Caudate nucleus (tissue), 63 donors: ENCODE measurements at places on chromosomes 12 and 14.

GRCh38 chr12:5511644-5512600, 80.0 kb downstream of the NTF3 start:
- no peak for DNase-seq

DNA sequence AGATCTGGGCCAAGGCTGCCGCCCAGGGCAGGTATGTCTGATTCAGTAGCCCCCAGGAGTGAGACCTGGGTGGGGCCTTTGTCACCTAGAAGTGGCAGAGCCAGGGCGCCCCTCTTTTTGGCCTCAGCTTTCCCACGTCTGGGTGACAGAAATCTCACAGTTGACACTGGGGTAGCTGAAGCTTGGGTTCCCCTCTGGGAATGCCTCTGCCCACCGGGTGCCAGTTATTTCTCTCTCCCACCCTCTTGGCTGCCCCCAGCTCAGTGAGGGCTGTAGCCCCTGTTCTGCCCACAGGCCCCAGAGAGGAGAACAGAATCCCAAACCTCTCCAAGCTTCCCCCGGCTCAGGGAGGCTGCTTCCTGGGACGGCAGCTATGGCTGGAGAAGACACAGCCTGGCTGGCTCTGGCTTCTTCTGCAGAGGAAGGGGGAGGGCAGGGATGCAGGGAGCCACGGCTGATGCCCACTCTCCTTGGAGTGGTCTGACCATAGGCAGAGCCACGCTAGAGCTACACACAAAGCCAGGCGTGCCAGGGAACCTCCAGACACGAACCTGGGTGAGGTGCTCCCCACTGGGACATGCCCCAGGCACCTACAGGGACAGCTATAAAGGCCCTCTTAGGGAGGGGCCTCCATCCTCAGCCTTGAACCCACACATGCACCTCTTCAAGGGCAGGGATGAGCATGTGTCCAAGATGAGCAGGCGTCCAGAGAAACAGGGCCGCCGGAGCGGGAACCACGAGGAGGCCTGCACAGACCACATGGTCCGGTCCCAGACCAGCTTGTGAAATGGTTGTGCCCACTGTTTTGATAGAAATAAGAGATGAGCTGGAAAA, 51.7 kb downstream of the BEGAIN start:
- DNase-seq, result no peak

GRCh38 chr12:91367234-91367849, 184.7 kb upstream of the DCN start:
- no peak for DNase-seq

DNA sequence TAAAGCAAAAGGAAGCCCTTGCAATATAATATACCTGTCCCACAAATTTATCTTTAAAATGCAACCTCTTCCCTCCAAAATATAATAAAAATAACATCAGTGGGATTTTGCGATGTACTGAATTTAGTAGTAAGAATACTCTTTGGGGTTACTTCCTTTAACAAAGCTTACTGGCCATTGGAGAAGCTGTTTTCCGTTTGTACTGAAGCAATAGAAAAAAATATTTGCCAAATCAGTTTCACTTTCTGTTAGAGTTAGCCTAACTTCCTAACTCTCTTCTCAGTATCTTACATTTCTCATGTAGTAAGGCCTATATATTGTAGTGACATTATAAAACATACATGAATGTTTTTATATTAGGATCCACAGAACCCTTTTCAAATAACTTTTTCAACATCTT, 3.7 kb downstream of the MAX start:
- no peak for DNase-seq

GRCh38 chr12:108135627-108136026, 6.5 kb downstream of the WSCD2 start:
- no peak for DNase-seq

DNA sequence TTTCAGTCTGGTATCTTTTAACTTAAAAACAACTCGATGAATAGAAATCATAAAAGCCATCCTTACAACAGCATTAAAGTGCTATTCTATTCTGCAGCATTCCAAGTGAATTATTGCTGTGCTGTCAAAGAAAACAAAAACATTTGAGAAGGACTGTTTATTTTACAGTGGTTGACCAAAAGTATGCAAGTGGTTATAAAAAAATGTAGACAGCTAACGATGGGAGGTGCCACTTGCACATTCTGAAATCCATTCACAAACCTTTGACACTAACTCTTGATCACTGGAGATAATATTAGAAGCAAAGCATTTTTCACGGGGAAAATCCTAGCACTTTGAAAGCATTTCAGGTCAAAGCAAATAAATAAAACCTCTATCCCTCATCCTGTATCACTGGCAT, 55.6 kb downstream of the HMGA2 start:
- no peak for DNase-seq

- peak; percentile 22 for DNase-seq
Observed at GRCh38 chr14:67622675-67623074, 3.0 kb downstream of the ARG2 start.

GRCh38 chr12:41784957-41785356, 359.7 kb downstream of the GXYLT1 start:
- DNase-seq, result no peak

DNA sequence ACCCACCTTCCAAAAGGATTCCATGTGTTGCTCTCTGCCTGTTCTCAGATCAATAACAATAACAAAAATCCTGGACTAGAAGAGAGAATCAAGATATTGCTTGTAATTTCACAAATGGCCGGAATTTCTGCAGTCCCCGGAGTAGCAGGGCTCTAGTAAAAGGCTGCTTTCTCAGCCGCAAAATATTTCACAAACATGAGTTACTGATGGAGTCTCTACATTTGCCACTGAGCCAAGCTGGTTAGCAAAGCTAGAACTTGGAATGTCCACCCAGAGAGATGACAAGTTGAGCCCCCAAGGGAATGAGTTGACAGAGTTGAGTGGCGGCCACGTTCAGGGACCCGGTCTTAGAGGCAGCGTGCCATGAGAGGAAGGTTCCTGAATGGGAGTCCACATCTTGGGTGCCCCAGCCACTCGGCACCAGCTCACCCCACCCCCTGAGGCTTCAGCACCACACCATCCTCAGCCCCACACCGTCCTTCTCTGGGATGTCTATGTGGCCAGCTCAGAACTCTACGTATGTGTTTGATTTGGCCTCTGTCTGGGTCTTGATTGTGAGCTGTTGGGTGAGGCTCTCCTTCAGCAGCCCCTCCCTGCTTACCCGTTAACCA, 15.9 kb downstream of the FBLN5 start:
- DNase-seq, result no peak

GRCh38 chr14:36383767-36384431, 63.5 kb upstream of the MBIP start:
- DNase-seq, result no peak

DNA sequence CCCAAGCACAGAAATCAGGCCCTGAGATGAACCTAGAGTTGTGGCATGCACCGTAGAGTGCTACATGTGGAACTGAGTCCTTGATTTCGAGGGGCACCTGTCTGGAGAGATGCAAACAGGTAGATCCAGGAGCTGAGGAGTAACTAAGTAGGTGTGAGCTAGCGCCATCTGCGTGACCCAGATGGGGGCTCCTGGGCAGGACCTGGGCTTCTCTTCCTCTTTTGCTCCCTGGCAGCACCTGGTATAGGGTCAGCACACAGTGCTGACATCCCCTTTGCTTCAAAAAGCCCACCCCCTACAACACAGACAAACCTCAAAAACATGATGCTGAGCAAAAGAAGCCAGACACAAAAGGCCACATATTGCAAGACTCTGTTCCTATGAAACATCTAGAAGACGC, 65.8 kb downstream of the PITPNM2 start:
- DNase-seq, result no peak

- no peak for DNase-seq
Observed at GRCh38 chr12:92729773-92730305, 27.1 kb downstream of the PLEKHG7 start.

DNA sequence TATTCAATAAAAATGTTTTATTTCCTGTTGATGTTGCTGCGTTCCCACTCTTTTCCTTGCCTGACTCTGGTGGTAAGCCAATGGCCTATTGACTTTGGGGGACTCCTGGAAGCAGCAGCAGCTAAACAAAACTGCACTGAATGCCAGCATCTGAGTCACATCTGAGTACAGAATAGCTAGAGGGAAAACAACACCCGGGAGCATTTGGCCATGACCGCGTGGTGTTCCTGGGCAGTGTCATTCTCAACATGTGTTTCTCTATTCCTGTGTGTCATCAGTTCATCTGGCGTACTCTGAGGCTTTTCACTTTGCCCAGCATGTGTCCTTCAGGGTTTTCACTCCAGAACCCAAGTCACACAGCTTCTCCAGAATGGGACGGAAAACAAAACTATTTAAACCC, 238.8 kb downstream of the PAWR start:
- DNase-seq, result no peak

- no peak for DNase-seq
Observed at GRCh38 chr14:93764211-93764659, 24.1 kb downstream of the PRIMA1 start.

DNA sequence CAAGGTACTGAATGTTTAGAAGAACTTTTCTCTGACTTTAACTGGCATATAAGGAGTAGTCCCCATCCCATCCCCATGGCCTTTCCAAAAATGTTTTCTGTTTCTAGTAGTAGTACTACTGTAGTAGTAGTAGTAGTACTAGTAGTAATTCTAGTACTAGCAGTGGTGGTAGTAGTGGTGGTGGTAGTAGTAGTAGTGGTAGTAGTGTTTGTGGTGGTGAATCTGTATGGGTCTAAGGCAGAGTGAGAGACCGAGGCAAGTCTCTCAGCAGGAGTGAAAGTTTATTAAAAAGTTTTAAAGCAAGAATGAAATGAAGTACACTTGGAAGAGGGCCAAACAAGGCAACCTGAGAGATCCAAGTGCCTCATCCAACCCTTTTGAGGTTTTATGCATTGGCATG, 58.6 kb downstream of the FOXN4 start:
- DNase-seq, result no peak

DNA sequence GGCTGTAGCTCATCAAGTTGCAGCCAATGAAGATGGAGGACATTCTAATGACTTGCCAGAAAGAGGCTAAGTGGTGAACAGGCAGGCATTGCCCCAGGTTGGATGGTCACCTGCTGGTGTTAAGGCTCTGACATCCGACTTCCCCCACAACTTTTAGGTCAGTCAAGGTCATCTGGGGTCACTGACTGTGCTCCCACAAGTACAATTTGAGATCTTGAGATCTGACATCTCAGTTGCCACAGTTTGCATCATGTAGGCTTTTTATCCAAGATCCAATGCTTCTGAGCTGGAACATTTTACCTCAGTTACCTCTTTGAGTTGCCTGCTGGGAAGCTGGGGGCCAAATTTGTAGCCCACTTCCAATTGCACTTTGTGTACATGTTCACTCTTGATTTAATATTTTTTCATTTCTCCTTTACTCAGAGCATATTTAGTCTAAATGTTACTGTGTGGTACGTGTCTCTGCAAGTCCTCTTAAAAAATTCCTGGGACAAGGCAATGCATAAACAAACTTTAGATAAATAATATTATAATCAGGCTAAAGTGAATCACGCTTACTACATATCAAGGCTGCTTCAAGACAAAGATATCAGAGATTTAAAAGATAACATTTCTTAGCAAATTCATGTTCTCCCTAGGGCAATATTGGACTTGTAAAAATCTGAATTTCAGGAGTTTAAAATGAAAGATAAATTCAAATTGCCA, 61.4 kb downstream of the SEL1L start:
- no peak for DNase-seq

DNA sequence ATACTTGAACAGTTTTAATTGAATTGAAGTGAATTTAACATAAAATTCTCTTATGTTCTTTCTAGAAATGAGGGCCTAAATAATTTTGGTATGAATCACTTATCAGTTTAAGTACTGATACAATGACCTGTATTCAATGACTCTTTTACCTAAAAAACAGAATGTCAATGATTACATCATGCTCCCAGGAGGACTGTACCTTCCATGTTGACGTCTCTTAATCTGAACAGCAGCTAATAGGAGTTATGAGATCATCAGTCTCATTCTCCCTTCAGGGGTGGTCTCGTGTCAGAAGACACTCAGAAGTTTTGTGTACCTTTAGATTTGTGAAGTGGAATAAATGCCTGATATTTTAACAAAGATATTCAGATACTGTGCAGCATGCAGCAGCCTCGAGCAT, 206.3 kb downstream of the CNTN1 start:
- no peak for DNase-seq

DNA sequence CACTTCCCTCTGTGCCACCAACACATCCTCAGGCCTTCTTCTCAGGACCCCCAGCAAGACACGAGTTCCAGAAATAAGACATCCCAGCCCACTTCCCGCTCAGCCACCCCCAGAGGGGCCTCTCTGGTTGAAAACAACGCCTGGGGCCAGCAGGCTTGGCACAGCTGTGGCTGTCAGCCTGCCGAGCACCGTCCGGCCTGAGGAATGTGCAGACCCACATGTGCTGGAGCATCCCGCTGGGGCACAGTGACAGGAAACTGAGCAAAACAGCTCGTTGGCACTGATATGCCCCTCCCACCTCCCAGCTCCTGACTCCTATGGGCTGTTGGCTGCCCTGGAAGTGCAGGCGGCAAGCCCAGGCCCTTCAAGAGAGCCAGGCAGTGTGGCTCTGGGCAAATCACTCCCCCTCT, 1.4 kb downstream of the SYNE3 start:
- no peak for DNase-seq

GRCh38 chr14:78608998-78609787, 439.0 kb downstream of the NRXN3 start:
- DNase-seq, result no peak

GRCh38 chr14:24700511-24700910, 66.5 kb upstream of the GZMB start:
- no peak for DNase-seq

DNA sequence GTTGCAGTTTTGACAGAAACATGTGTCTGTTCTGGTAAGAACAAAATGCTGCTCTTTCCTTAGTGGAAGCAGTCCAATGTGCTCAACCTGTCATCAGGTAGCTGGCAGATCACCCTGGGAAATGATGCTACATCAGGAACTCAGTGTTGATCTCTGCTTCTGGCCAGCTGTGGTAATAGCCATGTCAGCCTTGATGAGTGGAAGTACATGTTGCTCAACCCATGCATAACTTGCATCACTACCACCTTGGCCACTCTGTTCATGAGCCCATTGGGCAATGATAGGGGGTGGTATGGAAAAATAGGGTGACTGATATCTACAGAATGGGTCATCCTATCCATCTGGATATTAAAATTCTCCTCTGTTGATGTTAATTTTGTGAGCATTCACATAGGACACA, 411.0 kb downstream of the C12orf50 start:
- DNase-seq, result no peak

- DNase-seq, result no peak
Observed at GRCh38 chr14:89386212-89386886, 30.7 kb downstream of the FOXN3 start.

DNA sequence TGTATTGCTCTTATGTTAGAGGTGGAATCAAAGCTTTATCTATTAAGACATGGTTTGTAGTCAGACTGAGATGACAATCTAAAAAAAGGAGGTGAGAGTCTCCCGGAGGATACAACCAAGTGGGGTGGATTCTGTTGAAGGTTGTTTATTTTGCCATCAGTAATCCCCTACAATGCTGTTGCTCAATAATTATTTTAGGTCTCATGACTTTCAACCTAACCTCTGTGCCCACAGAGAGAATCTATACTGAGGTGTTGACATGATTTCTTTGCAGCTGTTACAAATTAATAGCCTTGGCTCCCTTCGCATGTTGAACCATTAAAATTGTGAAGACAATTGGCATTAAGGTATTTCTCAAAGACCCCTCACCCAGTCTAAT, 28.7 kb upstream of the FOS start:
- no peak for DNase-seq
